Ammon's horn (tissue), 1 donor: ENCODE measurements at places on chromosomes 16 and 17.

DNA sequence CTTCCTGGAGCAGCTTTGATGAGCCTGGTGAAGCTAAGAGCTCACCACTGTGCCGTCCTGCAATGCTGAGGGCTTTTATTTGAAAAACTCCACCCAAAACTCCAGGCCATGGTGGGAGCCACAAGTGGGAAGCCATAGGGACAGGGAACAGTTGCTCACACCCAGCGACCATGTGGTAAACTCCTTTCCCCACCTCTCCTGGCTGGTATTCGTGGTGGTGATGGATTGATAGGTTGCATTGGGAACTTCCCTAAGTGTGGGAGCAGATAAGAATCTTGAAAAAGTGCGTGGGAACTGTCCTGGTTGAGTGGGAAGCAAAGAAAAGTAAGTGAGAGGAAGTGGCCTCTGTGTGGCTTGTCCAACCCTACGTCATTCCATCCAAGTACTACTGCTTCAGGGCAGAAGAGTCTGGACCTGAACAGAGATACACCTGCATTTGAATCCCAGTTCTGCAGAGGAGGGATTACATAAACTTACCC is at the start of gene CCL1:
TSS of gene CCL1 (minus strand) at position 51 of the 479 bp plus-strand sequence. CDS start 72 bp downstream, outside the sequence.
- no peak for DNase-seq

- DNase-seq, result no peak
Measured at GRCh38 chr16:48479329-48479728, 94.1 kb upstream of the SIAH1 start.

- DNase-seq, result no peak
Measured at GRCh38 chr17:57612202-57613071, 132.7 kb downstream of the CCDC182 start.

GRCh38 chr17:32461853-32462617 is 17.7 kb downstream of the PSMD11 start:
- peak; percentile 49 for DNase-seq

- DNase-seq, result peak; percentile 20
Measured at GRCh38 chr17:14552306-14552705, 251.4 kb downstream of the HS3ST3B1 start.

DNA sequence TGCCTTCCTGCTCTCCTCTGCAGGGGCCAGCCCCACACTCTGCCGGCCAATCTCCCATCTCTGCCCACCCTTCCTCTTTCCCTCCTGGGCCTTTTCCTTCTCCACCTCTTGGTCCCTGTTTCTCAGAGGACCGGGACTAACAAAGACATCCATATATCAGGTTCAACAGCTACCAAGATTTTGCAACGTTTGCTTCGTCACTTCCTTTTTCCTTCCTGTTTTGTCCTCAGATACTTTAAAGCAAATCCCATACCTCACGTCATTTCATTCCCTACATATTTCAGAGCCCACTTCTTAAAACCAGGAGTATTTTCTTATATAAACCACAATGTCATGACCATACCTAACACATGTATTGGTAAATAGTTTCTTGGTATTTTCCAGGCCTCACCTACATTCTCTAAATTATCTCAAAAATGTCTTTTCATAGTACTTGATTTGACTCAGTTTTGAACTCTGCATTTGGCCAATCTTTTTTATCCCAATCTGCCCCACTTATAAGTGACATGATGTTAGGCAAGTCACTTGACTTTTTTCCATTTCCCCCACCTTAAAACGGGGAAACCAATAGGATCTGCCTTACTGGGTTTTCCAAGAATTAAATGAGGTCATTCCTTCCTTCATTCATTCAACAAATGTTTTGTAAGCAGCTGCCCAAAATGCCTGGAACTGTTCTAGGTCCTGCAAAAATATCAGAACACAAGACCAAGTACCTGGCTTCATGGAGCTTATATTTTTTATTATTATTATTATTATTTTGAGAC is 7.2 kb upstream of the USP10 start:
- no peak for DNase-seq

GRCh38 chr17:48499248-48499647 is 31.6 kb downstream of the HOXB1 start:
- DNase-seq, result no peak

GRCh38 chr16:27164352-27164751 is 39.0 kb upstream of the KDM8 start:
- no peak for DNase-seq

DNA sequence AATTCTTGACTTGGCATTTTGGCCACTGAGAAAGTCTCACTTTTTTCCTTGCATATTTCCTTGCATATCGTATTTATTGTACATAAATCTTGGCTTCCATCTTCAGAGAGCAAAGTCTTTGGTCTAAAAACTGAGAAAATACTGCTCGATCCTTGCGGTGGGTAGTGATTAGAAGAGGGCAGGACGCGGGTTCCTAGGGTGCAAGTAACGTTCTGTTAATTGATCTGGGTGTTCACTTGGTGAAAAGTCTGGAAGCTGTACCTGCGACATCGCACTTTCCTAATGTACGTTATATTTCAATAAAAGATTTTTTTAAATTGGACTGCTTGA is 758 bp upstream of the UBALD2 start:
- no peak for DNase-seq

DNA sequence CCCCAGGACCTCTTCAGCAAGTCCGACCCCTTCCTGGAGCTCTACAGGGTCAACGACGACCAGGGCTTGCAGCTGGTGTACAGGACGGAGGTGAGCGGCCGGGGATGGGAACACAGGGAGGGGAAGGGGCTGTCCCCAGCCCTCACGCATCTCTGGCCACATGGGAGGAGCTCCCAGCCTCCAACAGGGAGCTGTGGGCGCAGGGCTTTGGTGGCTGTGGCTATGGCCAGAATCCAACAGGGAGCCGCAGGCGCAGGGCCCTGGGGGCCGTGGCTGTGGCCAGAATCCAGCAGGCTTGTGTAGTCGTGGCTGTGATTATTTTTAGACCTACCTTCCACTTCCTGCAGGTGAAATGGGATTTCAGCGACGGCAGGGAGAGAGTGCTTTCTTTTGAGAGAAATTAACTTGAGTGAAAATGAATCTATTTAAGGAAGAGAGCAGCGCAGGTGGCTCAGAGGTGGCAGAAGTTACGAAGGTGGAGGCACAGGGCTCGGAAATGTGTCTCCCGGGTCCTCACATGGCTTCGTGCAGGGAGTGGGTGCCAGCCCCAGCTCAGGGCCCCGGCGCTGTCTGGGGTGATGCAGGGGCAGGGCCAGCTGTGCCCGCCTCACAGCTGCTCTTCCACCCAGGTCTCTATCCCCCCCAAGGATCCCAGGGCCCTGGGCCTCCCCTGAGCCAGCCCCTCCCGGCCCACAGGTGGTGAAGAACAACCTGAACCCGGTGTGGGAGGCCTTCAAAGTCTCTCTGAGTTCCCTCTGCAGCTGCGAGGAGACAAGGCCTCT is 9.4 kb downstream of the CPNE7 start:
- DNase-seq, result no peak

- DNase-seq, result no peak
Measured at GRCh38 chr17:58996968-58997367, 109.7 kb downstream of the TRIM37 start.

DNA sequence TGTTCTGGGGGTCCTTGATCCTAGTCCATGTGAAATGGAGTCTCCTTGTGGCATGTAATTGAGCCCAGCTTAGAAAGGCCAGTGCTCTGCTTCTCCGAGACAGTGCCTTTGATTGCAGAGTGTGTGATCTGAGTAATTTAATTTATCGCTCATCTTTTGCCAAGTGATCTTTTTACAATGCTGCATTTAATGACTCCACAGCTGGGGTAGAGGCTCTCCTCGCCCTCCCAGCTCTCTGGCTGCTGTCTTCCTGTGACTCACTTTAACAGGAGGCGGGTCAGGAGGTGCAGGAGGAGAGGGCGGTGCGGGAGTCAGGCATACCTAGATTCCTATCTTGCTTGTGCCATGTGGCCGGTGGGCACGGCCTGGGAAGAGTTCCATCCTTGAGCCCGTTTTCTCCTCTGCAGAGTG is 113.4 kb upstream of the FOXF1 start:
- no peak for DNase-seq

DNA sequence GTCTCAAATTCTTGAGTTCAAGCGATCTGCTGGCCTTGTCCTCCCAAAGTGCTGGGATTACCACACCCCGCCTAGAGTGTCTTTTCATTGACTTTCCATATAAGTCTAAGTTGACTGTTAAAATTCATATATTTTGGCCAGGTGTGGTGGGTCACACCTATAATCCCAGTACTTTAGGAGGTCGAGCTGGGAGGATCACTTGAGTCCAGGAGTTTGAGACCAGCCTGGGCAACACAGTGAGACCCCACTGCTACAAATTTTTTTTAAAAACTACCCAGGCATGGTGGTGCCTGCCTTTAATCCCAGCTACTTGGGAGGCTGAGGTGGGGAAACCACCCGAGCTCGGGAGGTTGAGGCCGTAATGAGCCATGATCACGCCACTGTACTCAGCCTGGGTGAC is 21.9 kb upstream of the MRC2 start:
- no peak for DNase-seq

DNA sequence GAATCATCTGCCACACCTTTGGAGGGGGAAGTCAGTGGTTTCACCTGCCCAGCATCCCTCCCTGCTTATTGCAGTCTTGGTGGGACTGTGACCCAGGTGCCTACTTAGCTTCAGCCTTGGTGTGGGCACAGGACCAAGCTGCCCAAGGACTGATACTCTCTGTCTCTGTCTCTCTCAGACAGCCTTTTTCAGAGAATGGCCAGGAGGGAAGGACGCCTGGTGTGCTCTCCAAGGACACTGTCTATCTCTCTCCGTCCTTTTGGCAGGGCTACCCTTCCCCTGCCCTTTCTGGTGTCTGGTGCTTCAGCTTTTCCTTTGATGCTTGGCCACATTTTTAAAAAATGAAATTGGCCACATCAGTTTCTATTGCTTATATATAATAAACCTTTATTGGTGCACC is 19.6 kb downstream of the PIK3R6 start:
- no peak for DNase-seq

DNA sequence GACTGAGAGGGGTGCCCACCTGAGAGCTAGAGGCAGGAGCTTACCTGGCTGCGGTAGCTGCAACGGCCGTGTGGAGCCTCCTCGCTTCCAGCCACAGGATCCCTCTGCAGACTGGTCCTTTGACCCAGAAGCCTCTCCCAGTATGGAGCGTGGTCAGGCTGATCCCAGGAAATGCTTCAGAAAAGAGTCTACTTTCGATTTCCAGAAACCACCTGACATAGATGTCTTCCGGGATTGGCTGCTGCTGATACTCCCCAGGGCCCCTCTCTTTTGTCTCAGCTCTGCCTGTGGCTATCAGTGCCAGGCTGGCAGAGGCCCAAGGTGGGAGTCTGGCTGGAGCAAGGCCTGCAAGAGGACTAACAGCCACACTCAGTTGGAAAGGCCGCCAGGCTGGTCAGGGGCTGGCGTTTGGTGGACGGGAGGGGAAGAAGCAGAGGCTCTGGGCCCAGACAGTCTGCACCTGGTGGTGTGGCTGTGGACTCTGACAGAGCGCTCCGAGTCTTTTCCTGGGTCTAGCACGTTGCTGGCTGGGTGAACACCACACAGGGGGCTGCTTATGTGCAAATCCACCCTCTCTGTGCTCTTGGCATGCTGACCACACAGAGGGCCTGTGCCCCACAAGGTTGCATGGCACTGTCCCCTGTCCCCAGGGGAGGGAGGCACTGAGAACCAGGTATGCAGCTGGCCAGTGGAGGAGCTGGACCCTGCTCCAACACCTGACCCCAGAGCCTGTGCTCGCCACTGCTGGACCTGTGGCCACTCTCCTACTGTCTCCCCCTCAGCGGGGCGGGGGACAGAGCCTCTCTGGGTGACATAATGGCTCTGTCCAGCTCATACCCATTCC is at the start of gene LGALS3BP:
TSS of gene LGALS3BP (minus strand) at position 144 of the 844 bp plus-strand sequence. CDS start 2,732 bp downstream, outside the sequence.
- DNase-seq, result peak; percentile 88

GRCh38 chr16:85690469-85691064 is 1.8 kb upstream of the GINS2 start:
- peak; percentile 25 for DNase-seq

DNA sequence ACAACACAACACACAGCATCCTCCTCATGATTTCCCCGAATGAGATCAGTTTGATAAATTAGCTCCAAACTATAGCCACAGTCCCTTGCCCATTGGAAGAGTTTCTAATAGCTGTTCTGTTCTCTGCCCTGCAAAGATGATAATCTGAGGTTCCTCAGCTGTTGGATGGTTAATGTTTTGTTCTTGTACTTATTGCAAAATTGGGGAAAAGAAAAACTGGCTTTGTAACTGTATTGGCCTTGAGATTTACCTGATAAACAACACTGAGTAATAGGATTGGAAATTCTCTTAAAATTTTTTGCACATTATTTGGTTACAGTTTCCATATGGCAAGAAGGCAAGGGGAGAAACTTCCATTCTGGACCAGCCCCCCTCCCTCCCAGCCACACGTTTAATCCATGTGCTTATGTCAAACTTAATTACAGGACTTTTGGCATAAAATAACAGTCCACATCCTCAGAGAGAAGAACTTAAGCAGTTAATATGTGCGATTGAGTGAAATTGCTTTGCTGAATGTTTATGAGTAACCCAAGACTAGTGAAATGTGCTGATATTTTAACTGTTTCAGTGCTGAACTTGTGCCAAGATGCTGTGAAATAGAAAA is 119.1 kb upstream of the ZFHX3 start:
- no peak for DNase-seq

DNA sequence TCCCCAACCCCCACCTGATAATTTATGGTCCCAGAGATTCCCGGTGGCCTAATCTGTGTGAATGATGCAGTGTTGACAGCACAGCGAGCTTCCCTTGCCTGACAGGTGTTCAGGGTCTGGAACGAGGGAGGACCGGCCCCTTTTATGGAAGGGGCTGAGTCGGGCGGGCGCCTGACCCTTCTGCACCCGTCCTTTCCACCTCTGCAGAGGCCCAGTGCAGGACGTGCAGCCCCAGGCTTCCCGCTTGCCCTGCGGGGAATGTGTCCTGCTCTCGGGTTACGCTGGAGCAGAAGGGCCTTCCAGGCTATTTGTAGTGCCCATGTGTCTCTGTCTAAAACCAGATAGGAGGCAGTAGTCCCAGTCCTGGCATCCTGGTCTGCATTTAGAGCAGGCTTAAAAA is 16.2 kb downstream of the SMTNL2 start:
- DNase-seq, result no peak

DNA sequence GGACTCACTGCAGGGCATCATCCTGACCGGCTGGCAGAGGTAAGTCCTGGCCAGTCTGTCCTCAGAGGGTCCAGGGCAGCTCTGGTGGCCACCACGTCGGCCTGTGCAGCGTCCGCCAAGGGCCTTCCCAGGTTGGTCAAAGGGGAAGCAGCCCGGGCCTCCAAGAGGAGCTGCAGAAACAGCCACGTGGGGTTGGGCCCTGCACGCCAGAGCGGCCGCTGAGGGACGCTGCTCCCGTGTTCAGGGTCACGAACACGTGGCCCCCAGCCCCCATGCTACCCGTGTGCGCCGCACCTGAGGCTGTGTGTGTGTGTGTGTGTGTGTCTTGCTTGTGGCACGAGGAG is 13.3 kb downstream of the CYBC1 start:
- no peak for DNase-seq

DNA sequence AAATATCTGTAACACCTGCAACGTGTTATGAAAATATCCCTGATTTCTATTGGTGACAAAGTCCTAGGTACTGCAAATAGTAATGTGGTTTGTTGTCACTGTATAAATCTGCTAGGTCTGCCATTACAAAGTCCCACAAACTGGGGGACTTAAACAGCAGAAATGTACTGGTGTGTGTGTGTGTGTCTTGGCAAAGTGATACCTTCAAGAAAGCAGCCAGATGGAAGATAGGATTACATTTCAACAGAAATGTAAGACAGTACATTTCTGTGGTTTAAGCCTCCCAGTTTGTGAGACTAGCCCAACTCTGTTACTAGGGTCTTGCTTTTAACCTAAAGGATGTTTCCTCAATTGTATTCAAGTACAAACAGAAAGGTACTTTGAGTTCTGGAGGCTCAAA is 531.7 kb downstream of the NPIPA7 start:
- DNase-seq, result no peak
